ENCODE measurements at places on chromosomes 11 and 22.

- peak; percentile 65 for DNase-seq
Measured at GRCh38 chr11:124402326-124402922, 3.6 kb upstream of the OR8B3 start.

DNA sequence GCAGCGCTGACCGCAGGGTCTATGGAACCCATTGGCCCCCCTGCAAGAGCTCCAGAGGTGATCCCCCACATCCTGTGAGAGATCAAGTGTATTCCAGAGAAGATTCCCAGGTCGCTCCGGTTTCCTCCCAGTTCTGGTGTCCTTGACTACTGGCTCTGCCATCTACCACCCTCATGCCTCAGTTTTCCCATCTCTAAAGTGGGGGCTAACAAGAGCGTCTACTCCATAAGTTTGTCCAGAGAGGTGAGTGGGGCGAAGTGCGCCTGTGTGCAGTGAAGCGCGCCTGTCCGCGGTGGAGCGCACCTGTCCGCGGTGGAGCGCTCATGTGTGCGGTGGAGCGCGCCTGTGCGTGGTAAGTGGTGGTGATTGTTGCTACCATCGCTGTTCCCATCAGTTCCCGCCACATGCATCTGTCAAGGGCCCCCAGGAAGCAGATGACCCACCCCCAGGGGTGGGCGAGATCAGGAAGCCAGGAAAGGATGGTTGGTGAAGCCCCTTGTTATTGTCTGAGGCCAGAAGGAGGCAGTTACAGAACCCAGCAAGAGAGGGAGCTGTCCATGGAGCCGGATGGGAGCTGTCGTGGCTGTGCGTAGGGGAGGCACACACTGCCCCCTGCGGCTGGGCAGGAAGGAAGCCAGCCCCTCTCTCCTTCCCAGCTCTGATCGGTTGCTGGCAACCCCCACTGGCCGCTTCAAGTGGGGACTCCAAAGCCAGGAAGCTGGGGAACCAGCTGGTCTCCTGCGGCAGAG is 73.2 kb upstream of the FGF3 start:
- DNase-seq = no peak

GRCh38 chr22:42630901-42631602 is 9.3 kb downstream of the ATP5MGL start:
- no peak for DNase-seq

DNA sequence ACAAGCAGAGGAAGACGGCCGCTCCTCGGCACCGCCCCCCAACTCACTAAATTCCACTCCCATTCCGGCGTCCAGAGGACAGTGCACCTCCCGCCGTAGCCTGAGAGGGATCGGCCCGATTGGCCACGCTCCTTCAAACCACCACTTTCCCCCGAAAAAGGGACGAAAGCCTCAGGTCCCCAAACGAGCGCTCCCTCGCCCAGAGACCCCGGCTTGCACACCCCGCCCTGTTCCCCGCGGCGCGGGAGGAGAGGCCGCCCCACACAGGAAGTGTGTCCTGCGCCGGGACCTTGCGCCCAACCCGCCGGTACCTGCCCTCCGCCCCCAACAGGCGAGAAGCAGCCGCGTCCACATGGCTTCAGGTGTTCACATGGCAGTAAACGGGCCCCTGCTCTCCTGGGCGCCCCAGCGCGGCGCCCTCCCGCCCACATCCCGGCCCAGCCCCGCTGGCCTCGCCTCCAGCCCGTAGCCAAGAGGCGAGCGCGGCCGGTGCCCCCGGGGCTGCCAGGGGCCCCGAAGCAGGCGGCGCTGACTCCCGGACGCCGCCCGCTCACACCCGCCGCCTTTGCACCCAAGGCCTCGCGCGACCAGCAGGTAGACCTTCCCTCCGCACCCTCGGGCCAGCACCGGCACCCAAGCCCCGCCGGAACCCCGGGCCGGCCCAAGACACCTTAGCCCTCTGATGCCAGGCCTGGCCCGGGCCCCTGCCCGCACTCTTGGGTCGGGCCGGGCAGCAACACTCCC is 849 bp downstream of the TCF20 start:
- DNase-seq = no peak

Data from sciatic nerve (tissue), 2 donors.